ENCODE measurements at places on chromosomes 7 and 10.

DNA sequence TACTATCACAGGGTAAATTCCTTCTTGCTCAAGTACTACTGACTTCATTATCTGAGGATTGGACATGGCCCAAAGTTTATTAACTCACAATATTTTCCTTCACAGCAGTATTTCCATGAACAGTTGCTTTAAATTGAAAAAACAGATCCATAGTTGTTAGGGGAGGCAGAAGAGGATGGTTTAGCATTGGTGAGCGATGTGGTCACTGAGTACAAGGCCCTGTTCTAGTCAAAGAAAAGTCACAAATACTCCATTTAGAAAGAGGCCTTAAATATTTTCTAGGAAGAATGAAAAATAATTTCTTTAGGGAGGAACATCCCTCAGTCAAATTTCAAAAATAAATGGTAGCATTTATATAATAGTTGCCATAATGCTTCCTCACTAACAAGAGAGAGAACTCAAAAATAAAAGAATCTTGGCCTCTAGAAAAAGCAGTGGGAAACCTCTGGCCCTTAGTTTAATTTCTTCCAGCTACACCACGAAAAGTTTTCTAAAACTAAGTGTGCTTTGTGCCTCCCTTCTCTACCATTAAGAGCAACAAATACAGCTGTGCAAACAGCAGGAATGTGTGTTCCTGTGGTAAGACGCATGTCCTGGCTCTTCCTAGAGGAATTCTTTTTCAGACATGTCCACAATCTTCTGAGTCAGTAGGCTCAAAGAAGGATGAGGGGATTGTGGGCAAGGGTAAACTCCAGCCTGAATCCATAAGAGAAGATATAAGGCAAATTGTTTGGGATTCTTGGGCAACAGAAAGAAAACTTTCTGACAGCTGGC lies 105.7 kb downstream of the HOXA1 start:
- no peak for DNase-seq

DNA sequence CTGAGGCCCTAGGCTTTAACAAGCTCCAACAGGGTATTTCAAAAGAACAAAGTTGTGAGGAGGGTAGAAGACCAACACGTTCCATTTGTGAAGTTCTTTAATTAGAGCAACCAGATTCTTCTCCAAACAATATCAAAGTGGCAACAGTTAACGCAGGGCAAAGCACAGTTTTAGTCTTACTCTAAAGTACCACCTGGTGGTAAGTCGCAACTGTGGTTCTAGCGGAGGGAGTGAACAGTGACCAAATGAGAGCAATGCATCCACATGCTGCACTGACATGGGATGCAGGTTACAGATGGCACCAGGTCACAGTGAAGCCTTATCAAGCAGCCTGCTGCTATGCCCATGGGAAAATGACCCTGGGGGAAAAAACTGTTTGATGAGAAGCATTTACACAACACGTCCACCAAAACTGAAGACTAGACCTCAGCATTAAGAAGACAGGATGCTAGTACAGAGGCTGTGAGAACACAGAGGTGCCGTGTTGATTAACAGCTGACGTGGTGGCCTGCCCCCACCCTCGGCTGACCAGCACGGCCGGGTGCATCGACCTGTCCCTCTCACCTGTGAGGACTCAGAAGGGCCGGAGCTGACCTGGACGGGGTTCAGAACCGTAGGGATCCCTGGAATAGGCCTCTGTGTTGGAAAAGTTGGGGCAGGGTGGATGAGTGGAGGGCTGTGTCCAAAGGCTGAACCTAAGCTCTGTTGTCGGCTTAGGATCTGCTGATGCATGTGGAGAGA lies 211.2 kb downstream of the GLI3 start:
- DNase-seq = no peak

DNA sequence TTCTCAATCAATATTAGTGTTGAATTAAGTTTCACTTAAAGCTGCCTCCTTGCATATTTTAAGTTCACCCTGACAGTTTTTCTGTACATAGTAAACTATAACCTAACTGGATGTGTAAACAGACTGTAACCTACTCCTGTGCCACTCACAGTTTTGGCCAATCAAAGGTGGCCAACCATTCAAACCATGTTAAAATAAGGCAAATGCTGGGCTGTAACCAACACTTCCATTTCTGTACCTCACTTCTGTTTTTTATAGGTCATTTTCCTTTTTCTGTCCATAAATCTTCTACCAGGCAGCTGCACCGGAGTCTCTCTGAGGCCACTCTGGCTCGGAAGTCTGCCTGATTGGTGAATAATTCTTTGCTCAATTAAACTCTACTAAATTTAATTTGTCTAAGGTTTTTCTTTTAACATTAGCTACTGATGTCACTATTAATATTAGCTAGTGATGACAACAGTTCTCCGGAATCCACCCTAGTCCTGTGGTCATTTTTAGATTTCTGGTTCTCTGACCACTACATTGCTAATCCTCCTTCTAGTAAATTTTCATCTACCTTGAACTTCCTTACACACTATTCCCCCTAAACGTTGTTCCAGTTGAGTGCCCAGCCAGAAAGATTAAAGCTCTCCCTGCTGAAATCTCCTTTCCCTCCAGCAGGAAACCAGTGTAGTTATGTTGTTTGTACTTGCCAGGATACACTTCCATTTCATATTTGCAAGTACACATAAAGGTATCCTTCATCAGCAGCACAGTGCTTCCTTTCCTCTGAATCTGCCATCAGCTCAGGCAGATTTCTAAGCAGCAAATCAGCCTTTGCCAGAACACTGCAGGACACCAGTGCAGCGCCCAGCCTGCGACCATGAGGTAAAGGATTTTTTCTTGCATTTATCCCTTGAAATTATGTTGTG lies 18.6 kb upstream of the IFIT2 start:
- DNase-seq = no peak

DNA sequence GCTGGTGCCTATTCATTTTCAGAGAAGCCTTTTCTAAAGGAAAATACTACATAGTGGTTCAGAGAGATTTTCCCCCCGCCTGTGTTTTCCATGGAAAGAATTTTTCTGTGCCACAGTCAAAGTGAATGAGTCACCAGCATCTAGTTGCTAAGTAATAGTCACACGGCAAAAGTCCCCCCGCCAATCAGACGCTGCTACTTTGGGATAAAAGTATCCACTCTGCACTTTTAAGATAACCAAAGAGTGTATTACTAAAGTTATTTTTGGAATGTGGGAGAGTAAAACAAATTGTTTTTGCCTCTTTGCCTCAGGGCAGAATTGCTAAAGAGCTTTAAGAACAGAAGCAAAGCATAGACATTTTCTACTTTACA lies 23.5 kb downstream of the ABLIM1 start:
- DNase-seq = peak; percentile 90

DNA sequence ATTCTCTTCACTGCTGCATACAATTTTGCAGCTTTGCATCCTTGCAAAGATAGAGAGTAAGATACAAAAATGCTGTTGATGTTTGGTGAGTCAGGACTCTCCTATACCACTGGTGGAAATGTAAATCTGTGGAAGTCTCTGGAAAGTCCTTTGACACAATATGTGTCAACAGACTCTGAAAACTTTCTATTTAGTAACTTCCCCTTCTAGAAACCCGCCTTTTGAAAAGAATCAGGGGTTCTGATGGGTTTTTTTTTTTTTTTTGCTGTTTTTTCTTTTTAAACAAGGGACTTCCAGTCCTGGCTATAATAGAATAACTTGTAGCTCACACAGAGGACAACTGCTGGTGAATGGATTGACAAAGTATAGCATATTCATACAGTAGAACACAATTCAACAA lies 16.4 kb downstream of the NOD1 start:
- DNase-seq = no peak

DNA sequence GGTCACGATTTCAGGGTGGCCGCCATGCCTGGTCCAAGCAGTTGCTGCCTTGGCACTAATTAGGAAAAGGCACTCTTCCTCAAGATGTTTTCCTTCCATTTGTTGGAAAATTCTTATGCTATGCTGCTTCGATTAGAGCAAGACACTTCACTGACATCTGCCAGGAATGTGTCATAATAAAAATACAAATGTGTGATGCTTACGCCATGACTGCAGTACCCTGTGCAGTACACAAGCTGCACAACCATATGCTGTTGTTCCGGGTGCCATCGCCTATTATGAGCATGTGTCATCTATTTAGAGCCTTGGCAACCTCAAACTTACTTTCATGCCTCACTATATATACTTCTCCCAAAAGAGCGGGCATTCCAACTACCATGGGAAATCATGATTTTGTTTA lies 14.9 kb upstream of the MPP7 start:
- no peak for DNase-seq

- no peak for DNase-seq
Measured at GRCh38 chr10:132447446-132448247, 50.6 kb downstream of the PWWP2B start.

DNA sequence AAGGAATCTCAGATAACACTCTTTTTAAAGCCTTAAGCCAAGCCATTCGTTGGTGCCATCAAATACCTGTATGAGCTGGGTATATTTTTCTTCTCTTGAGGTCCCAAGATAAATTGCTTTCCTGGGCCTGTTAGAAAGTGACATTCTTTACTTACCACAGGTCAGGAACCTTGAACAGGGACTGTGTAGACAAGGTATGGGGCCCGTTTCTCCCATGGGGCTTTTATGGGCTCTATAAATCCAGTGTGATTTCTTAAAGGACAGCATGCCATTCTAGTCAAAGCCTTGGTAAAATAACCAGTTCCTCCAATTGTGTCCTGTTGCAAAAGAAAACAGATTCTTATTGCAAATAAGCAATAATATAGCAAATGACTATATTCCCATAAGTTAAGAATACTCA lies 24.8 kb upstream of the ARHGAP12 start:
- no peak for DNase-seq

DNA sequence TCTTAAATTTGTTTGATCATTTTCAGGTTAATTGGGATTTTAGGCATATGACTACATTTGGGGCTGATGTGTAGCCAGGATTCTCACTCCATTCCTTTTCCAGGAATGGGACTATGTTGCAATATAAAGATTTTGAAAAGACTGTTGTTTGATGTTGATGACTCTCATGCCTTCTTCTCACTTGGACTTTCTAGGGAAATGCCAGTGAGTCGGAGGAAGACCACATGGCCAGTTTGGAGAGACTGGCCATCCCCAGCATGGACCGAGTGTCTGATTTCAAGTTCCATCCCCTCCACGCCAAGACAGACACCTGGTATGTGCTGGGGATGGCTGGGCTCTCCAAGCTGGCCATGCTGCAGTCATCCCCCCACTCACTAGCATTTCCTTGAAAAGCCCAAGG lies 5.5 kb downstream of the IGFBP3 start:
- DNase-seq = no peak

- no peak for DNase-seq
Measured at GRCh38 chr7:99374111-99375064, at the start of gene ARPC1B. ARPC1B (plus strand) TSS chr7:99374730; CDS start chr7:99385715, 10,985 bp downstream.

DNA sequence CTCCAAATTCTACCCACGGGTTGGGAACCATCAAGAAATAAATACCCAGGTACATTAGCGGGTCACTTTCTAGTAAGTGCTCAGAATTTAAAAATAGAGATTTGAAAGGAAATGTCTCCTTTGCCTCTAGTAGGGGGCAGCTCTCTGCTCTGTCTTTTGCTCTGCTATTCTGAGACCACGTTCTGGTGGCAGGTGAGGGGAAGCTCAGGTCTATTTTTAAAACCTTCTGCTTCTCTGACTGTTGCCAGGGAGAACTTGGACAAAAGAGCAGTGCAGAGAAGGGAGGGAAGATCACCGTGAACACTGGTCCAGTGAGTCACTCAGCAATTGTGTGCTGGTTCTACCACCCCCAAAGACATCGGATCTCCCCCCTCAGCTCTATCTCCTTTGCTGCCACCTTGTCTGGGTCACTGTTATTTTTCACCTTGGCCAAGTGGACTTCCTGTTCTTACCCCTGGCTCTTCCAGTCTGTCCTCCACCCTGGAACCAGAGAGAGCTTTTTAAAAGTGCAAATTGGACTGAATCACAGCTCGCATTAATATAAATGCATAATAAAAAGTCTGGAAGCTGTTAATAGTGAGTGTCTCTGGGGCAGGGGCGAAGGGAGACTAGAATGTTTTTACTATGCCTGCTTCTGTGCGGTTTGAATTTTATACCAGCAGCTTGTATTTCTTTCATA lies 72.4 kb upstream of the LOXL4 start:
- DNase-seq = no peak

- no peak for DNase-seq
Measured at GRCh38 chr10:32386623-32387260, 39.8 kb upstream of the EPC1 start.

DNA sequence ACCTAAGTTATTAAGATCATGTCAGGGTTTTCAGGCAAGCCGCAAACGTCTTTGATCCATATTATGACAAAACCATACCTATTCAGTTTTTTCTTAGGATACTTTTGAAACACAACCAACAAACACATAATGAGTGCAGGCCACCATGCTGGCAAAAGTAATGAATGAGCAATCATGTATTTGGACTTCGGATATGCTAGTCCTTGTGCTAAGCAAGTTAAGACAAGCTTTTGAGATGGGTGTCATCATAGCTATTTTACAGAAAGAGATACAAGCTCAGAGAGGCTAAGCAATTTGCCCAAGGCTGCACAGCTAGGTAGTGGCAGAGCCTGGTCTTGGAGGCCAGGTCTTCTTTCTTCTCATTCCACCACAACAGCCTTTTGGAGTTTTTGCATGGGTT lies 12.5 kb upstream of the KCNK18 start:
- DNase-seq = no peak

GRCh38 chr7:27168265-27168947 lies 3.1 kb upstream of the HOXA9 start:
- no peak for DNase-seq

DNA sequence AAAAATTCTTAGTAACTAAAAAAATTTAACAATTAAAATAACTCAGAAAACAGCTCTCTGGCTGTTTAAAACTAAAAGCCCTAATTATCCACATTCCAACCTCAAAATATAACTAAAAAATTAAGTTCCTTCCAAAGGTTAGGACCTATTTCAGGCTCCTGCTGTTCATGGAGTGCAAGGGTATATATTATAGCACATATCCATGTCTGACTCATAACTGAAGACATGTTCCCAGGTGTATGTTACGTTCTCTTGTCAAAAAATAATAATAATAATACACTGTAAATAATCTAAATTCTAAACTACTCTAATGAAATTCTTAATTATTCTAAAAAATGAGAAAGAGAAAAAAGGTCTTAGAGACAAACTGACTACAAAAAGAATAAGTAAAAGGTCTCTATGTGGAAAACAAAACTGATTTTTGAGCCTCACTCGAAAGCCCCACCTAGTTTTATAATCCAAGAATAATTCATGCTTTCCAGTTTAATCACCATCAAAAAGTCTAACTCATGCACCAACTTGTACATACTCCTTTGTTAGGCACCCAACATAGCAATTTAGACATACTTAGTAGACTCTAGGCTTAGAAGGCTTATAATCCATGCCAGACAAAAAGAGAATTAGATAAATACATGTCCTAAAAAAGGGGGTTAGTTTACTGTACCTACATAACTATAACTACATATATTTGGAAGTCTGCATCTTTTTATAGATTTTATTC lies 171.4 kb downstream of the KMT2E start:
- DNase-seq = no peak

GRCh38 chr7:132261327-132262159 lies 314.7 kb downstream of the PLXNA4 start:
- DNase-seq = no peak

GRCh38 chr10:65112573-65112972 lies 1591.4 kb downstream of the REEP3 start:
- no peak for DNase-seq

Data from osteocyte (in vitro differentiated cells).